RCC 7860 (cell line): ENCODE measurements at places on chromosomes 3 and 15.

DNA sequence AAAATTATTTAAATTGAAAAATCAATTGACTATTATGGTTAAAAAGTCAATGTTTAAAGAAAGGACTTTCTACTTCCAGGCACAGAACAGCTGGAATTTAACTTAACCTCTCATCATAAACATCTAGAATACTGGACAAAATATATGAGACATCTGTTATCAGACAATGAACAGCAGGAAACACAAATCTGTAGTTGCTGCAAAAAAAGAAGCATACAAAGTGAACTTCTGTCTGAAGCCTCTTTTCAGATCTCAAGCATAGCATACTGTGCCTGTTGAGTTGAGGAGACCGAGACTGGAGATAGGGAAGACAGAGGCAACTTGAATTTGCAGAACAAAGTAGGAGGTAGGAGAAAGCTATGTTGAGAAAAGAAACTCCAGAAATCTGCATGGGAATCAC is 140.0 kb upstream of the CBLB start:
- no peak for DNase-seq

- no peak for DNase-seq
Measured at GRCh38 chr3:105324951-105325350, 41.8 kb upstream of the ALCAM start.

DNA sequence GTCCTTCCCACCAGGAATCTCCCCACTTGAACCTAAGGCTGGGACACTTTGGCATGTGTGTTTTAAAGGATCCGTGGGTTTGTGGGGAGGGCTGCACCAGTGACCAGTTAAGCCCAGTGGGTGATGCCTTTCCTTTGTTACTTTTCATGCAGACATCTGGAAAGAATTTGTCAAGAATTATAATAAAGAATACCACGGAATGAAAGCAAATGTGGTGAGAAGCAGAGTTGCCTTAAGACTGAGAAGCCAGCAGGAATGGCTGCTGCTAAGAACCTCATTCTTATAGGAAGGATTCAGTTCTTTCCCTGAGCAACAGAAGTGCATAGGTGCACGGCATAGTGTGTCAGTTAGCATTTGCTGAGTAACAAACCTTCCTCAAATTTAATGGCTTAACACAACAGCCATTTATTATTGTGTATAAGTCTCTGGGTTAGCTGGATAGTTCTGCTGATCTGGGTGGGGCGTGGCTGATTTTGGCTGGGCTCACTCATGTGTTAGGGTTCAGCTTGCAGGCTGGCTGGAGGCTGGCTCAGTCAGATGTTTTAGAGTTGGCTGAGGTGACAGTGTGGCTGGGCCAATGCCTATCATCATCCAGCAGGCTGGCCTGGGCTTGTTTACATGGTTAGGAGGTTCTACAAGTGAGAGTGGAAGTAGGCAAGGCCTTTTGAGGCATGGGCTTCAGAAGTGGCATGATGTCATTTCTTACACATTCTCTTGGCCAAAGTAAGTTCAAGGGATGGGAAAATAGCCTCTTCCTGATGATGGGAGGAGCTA is 262.7 kb upstream of the CTDSPL start:
- DNase-seq: no peak

GRCh38 chr3:149152420-149152819 is 23.0 kb downstream of the HPS3 start:
- peak; percentile 64 for DNase-seq

DNA sequence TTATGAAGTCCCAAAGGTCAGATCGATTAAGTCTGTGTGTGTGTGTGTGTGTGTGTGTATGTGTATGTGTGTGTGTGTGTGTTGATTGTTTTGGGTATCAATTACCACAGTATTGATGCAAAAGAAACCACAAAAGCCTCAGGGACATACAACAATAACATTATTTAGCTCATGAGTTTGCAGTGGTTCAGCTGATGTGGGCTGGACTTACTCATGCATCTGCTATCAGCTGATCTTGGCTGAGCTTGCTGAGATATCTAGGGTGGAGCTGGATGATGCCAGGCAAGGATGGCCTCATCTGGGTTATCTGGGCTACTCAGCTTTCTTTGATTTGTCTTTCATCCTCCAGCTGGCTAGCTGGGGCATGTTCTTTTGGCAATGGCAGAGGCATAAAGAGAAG is 82.4 kb upstream of the PRR23C start:
- no peak for DNase-seq

DNA sequence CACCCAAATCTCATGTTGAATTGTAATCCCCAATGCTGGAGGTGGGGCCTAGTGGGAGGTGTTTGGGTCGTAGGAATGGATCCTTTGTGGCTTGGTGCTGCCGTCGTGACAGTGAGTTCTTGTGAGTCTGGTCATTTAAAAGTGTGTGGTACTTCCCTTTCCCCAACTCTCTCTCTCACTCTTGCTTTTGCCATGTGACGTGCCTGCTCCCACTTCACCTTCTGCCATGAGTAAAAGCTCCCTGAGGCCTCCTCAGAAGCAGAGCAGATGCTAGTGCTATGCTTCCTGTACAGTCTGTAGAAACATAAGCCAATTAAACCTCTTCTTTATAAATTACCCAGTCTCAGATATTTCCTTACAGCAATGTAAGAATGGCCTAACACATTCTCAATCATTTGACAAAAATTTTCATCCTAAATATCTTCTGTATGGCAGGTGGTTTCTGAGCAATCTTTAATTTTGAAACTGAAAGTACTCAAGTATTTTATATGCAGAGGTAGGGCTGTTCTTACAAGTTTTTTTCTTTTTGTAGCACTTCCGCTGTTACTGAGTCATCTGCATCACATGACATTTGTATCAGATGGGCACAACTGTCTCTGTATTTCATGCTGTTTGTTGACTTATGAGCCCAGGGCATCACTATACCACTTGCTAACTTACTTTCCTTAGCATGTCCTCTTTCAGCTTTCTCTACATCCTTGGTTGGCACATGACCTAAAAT is 8.8 kb downstream of the RPL39L start:
- DNase-seq: no peak

DNA sequence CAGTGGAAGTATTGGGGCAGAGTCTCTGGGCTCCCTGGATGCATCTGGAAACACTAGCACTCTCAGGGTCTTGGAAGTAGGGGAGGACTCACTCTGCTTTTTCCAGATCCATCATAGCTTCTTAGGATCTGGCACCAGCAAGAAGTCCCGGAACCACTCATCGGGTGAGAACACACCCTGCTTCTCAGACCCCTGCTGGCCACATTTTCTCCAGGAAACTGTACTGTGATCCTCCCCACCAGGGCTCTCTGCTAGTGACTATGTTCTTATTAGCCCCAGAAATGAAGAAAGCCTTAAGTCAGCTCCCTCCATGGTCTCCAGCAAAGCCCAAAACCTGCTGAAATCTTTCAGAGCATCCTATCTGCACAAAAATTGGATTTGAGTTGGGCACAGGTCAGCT is 197.3 kb upstream of the GADL1 start:
- DNase-seq: no peak

DNA sequence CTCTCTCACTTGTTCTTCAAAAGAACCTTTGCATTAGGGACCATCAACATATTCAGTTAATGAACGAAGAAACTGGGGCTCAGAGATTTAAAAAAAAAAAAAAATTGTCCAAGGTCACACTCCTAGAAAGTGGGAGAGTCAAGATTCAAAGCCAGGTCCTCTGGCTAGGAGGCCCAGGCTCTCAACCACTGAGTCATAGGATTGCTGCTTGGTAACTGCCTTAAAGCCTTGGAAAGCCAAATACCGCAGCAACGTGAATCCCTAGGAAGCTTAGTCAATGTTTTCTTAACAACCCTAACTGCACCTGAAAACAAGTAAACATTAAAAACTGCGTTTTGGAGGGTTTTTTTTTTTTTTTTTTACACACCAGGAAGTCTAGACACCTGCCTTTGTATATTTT is 156.8 kb downstream of the WNT5A start:
- DNase-seq: peak; percentile 96

- DNase-seq: no peak
Measured at GRCh38 chr3:188176884-188177283, 22.9 kb downstream of the LPP start.

GRCh38 chr3:172034786-172035685 is 4.3 kb upstream of the FNDC3B start:
- no peak for DNase-seq

- no peak for DNase-seq
Measured at GRCh38 chr3:52572221-52572620, 35.8 kb downstream of the UQCC5 start.

- no peak for DNase-seq
Measured at GRCh38 chr15:49750553-49750952, 129.7 kb downstream of the DTWD1 start.
